Left kidney (tissue), 8 donors: ENCODE measurements at places on chromosomes 7 and 10.
A peak's percentile ranks its signal among the peaks of the same experiment; 100 is the strongest.

DNA sequence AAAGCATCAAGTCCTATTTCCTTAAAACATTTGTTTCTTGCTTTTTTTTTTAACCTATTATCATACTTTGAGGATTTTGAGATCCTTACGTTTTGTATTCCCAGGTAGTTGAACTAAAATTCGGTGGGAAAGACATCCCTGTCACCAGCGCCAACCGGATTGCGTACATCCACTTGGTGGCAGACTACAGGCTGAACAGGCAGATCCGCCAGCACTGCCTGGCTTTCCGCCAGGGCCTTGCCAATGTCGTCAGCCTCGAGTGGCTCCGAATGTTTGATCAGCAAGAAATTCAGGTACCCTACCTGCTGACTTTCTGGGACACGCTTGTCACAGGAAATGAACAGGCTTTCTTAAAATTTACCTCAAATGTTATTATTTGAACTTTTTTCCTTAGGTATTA, 83.0 kb upstream of the DNAJB6 start:
- DNase-seq = no peak

- no peak for DNase-seq
Measured at GRCh38 chr7:98946389-98946788, 68.1 kb downstream of the TRRAP start.

DNA sequence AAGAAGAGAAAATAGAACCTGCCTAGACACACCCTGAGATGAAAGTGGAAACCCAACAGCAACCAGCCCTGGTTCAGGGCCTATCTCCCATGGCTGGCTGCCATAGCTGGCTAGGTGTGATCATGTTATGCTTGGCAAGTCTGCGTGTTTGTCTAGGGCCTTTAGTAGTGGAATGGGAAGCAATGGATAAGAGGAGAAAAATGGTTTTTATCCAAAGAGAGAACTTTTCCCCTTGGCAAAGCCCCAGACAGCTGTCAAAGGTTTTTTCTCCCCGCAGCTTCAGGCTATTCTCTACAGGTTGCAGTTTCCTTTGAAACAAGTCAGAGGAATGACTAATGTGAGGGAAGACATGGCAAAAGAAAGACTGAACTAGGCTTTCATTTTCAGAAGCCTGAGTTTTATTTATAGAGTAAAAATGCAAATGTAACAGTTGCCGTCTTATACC, 161.5 kb downstream of the SEMA3D start:
- DNase-seq = no peak

GRCh38 chr7:70557338-70557737, 574.6 kb upstream of the GALNT17 start:
- DNase-seq = no peak

GRCh38 chr7:1677206-1678080, 7.4 kb downstream of the ELFN1 start:
- DNase-seq = no peak

- no peak for DNase-seq
Measured at GRCh38 chr7:130732980-130733930, 752 bp downstream of the KLF14 start.

DNA sequence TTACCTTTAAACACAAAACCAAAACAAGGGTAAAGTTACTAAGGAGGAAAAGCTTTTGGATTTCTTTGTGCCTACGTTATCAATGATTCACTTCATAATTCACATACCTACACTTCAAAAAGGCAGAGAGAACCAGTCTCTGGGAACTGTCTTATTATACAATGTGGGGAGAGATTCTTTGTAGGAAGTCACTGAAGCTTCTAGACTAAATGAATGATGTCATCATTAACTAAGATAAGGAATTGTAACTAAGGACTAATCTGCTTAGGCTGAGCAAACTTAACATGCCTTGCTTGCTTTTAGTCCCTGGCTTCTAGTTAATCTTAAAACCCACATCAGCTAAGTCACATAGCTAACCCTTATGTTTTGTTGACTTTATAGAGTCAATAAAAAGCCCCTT, 771.2 kb downstream of the NXPH1 start:
- no peak for DNase-seq

- DNase-seq = no peak
Measured at GRCh38 chr7:54728411-54728810, 30.6 kb downstream of the SEC61G start.

GRCh38 chr10:77441353-77442166, 196.0 kb downstream of the KCNMA1 start:
- no peak for DNase-seq

- DNase-seq = no peak
Measured at GRCh38 chr10:124333931-124334330, 84.8 kb downstream of the OAT start.

DNA sequence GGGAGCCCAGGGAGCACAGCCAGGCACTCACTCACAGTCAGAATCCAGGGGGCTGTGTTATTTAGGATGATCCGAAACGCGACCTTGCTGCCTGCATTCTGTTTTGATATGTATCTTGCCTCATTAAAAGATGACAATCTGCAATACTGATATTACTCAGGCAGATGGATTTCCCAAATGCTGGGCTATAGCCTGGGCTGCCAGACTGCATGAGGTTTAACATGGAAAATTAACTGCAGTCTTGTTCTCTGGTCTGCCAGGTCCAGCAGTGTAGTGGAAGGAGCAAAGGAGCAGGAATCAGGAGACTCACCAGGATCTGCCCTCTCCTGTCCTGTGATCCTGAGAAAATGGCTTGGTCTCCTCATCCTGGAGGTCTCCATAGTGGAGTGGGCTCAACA, 258.1 kb downstream of the PAXIP1 start:
- no peak for DNase-seq

- DNase-seq = no peak
Measured at GRCh38 chr7:112185005-112185834, 21.0 kb downstream of the DOCK4 start.

- DNase-seq = no peak
Measured at GRCh38 chr10:110373059-110373458, 68.3 kb upstream of the SMNDC1 start.

GRCh38 chr10:44398271-44398670, 13.4 kb upstream of the CXCL12 start:
- DNase-seq = no peak

- DNase-seq = no peak
Measured at GRCh38 chr7:151239837-151240459, 7.7 kb downstream of the CHPF2 start.

DNA sequence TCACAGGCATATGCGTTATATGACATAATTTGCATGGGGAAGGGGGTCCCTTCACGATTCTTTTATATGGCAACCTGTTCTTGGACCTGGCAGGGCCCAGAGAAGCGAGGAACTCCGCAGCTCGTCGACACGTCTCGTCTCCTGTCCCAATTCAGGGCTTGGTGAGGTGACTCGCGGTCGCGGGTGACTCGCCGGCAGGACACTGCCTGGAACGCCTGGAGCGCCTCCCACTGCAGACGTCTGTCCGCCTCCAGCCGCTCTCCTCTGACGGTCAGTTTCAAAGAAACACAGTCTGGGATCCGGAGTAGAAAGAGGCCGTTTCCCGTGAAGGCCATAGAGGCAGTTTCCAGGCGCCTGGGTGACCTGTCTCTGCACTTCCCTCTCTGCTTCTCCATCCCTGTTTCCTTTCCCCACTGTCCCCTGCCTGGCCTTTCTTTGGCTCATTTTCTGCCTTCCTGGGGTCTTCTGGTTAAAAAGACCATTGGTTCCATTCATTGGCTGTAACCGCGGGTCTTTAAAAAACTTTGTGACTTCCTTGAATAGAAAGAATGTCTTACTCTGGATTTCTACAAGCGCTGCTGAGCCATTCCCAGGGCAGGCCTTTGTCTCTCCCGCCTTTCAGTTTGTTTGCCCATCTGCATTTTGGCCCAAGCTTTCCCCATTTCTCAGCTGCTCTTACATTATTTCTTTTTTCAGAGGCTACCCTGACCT, 1.2 kb downstream of the UPP1 start:
- DNase-seq = no peak

DNA sequence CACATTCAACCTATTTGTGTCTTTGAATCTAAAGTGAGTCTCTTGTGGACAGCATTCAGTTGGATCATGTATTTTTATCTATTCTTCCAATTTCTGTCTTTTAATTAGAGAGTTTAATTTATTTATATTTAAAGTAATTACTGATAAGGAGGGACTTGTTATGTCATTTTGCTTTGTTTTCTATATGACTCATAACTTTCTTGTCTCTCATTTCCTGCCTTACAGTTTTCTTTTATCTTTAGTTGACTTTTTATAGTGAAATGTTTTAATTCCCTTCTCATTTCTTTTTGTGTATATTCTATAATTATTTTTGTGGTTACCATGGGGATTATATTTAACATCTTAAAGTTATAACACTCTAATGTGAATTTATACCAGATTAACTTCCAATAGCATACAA, 7.3 kb upstream of the ZNF518A start:
- DNase-seq = no peak

DNA sequence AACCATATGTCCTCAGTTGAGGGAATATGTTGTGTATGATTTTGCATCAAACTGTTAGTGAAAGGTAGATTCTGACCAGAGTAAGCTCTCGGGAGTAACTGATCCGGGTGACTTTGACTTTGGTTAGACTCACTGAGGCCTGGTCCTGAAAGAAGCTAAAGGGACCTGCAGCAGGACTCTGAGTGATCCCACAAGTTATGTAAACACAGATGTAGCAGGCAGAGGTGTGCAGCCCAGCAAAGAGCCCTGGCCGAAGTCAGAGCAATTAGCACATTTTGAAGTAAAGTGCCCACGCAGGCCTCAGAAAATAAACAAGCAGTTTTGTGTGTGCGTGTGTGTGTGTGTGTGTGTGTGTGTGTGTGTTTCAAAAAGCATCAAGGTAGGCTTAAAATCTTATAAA, 245.6 kb upstream of the FERD3L start:
- no peak for DNase-seq

DNA sequence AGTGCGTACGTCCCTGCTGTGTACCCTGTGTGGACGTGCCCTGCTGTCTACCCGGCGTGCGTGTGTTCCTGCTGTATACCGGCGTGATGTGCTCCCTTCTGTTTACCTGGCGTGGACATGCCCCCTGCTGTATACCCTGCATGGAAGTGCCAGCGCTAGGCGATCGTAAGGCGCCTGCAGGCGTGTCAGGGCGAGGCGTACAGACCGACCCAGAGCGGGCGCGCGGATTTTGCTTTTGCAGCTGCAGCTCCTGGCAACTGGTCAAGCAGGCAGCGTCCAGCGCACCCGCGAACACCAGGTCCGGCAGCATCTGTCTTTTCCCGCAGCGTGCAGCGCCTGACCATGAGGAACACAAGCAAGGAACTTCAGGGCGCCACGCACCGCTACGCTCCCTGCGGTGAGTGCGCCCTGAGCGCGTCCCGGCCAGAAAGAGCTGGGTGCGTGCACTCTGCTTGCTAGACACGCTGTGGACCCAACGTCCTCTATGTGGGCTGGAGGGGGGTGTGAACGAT, 680 bp downstream of the C7orf57 start:
- peak; percentile 15 for DNase-seq
